ENCODE measurements at places on chromosomes 1 and 21.
A peak's percentile ranks its signal among the peaks of the same experiment; 100 is the strongest.

- no peak for DNase-seq
These were observed 5.0 kb downstream of the TSTD1 start for GRCh38 chr1:161033751-161034150.

DNA sequence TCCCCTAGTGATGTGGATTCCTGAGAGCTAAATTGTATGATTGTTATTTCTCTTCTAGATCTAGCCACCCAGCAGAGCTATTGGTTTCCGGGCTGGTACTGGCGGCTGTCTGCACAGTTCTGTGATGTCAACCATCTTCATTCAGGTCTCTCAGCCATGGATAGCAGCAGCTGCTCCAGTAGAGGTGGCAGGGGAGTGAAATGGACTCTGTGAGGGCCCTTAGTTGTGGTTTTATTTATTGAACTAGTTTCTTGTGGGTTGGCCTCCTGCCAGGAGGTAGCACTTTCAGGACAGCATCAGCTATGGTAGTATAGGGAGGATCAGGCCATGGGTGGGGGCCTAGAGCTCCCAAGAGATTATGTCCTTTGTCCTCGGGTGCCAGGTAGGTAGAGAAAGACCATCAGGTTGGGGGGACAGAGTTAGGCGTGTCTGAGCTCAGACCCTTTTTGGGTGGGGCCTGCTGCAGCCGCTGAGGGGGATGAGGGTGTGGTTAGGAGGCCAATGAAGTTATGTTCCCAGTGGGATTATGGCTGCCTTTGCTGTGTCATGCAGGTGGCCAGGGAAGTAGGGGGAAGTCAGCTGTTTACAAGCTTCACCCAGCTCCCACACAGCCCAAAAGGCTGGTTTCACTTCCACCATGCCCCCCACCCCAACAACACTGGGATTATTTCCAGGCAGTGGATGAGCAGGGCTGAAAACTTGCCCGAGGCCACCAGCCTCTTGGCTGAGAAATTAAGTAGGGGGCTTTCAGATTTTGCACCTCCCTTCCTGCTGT lies 55.1 kb upstream of the RGS4 start:
- no peak for DNase-seq

DNA sequence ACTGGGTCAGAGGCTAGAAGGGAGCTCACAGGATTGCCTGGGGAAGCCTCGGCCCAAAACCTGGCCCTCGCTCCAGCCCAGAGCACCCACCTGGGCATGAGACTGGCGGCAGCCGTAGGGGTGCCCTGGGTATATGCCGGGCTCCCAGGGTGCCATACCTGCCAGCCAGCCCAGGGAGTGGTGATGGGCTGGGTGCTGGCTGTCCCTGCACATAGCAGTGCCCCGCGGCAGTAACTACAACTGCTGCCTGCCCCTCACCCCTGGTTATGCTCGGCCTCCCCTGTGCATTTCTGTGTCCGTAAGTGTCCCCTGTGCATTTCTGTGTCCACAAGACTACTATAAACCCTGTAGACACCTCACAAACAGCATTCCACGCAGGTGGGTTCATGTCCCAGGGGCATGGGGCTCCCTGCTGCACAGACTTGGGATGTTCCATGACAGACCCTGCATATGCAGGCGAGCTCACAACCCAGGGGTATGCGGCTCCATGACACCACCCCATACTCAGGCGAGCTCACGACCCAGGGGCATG lies 5.8 kb upstream of the SPATC1L start:
- no peak for DNase-seq

DNA sequence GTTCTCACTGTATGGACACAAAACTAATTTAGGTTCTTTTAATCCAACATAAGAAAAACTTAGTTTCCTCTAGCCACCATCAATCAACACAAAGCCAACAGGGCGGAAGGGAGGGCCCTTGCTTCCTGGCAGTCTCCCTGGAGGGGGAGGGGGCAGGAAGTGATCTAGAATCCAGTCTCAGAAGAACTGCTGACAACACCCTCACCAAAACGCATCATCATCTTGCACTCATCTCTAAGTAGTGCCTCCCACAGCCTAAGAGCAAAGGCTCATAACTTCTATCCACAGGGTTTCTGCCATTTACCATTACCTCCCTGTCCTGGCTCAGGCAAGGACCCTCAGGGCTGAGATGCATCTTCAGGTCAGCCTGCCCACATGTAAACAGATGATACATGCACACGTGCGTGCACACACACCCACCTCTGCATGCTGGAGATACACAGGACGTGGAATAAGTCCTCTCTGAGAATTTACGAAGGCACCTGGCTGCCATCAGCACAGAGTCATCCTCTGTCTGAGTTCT lies 20.5 kb downstream of the HIVEP3 start:
- DNase-seq: no peak

- DNase-seq: no peak
These were observed 129.0 kb downstream of the LYPLAL1 start for GRCh38 chr1:219302697-219303096.

DNA sequence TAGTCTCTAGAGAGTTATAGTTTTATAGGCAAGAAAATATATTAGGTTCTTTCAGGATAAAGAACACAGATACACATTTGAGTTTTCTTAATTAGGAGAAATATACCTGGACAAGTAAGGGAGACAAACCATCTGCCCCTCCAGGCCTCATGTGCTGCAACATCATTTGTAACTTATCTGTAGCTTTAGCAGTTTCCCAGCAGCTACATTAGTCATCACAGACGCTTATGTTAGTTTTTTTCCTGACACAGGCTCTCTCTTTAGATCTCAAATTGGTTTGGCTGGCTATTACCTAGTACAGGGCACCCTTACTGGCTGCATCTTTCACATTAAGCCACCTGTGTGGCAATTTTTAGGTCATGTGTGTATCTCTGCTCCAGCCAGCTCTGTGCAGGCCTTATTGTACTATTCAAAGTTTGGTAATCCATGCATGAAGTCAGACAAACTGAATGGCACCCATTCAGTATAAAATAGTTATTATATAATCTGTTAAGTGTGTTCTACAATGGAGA lies 25.9 kb downstream of the GNPAT start:
- DNase-seq: no peak

DNA sequence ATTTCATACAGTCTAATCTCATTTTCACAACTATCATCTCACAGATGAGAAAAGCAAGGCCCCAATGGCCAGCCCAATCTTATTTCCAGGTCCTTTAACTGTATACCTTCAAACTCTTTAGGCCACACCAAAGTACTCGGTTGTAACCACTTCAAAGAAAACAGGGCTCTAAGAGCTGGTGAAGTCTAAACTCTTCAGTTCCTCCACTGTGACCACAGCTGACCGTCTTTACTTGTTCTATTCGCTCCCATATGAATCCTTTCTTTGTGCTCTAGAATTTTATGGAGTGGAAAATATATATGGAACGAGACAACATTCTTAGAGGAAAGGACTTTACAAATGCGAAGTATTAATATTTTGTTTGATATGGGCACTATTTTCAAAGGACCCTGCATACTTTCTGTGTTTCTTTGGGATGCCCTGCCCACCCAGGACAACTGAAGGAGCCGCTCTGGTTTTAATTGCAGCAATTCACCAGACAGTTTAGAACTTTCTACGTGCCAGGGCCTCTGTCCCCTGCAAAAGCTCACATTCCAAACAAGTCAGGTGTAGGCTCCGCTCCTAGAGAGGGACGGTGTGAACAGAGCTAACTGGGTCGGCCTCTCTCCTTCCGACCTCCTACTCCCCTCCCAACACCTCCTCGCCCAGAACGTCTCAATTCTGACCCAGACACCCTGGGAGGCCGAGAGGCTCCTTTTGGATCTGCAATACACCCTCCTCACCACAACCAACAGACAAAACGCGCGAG lies 15.7 kb downstream of the IER5 start:
- DNase-seq: no peak

DNA sequence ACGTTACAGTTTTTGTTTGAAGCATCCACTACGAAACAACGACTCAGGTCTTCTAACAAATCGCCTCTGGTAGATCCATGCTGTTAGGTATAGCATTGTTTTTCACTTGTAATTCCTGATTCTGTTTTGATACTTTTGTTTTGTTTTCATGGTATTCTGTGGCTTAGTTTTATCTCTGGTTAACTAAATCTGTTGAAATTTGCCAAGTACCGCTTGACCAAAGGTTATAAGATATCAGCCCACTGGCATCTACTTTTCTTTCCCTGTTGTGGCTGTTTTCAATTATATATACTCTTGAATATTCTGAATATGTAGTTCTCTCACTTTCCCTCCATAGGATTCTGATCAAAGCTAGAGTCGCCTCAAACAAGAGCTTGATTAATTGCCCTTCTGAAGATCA lies 274.8 kb upstream of the C1orf105 start:
- DNase-seq: no peak

DNA sequence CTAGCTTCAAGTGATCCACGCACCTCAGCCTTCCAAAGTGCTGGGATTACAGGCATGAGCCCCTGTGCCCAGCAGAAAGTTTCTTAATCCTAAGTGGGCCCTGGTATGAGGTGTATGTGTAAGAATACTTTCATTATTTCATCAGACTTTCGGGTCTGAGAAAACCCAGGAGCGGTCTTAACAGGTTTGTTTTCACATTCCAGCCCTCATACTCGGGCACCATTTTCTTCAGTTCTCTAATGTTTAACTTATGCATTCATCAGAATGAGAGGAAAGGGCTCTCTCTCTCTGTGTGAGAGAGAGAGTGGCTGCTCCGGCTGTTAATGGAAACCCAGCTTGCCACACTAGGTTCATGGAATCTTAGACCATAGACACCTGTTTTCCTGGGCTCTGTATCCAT lies 4.2 kb upstream of the PADI1 start:
- no peak for DNase-seq

- no peak for DNase-seq
These were observed 102.4 kb downstream of the FAM78B start for GRCh38 chr1:166064313-166064926.

- DNase-seq: peak; percentile 5
These were observed 69.8 kb downstream of the KCNT2 start for GRCh38 chr1:196538473-196538872.

GRCh38 chr1:6580593-6581409 lies 1.0 kb downstream of the ZBTB48 start:
- peak; percentile 18 for DNase-seq

DNA sequence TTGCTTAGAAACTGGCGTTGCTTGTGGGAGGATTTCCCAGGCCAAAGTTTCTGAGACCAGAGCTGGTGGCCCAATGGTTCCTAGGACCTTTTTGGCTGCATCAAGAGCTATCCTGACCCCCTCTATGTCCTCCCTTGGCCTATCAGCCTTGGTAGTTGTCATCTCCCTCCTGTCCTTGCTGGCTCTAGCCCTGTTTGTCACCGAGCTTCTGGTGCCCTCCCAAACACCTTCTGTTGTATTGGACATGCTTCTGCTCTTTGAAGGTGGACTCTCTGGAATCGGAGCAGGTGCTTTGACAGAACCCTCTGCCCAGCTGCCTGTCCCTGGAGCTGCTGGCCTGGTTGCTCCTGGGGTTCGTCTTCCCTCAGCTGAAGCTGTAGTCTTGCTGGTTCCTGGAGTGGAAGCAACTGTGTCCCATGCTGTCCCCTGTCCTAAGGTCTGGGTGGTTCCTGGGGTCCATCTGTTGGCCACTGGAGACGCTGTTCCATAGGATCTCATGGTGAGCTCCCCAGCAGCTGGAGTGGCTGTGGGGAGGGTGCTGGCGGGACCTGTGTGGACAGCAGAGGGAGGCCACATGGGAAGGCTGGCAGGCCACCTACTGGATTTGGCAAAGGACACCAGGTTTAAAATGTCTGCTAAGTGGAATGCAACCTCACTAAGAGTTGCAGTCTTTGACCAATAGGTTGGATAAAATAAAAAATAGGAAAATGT lies 9.4 kb downstream of the FCAMR start:
- no peak for DNase-seq

- DNase-seq: peak; percentile 59
These were observed 282.8 kb downstream of the ZNF648 start for GRCh38 chr1:181778640-181779260.
